NCI-H226 (cell line): ENCODE measurements at places on chromosomes 7 and 10.

DNA sequence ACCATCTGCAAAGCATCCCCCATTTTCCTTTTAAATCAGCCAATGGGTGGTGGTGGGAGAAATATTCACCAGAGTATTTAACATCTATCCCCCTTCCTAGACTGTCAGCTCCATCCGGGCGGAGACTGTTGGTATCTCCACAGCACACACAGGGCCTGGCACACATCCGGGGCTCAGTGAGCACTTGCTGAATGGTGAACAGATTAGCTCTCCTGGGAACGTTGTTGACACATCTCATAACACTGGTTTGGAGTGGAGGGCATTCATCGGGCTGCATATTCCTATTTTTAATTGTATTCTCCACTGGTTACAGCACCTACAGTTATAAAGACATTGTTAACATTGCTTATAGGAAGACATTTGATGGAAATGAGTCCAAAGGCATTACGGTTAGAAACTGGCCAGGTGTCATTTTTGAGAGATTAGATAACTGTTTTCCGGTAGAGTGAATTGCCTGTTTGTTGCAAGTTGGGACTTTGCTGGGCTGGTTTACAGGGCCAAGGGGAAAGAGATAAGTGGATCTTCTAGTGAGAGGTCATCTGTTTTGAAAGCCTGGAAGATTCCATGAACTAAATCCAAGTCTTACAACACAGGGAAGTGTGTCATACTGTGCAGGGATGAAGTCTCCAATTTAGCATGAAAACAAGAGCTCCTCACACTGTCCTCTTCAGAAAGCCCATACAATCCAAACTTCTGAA is 101.8 kb downstream of the EGFR start:
- DNase-seq: peak; percentile 93

- no peak for DNase-seq
Observed at GRCh38 chr10:109957092-109957797, 33.9 kb upstream of the XPNPEP1 start.

DNA sequence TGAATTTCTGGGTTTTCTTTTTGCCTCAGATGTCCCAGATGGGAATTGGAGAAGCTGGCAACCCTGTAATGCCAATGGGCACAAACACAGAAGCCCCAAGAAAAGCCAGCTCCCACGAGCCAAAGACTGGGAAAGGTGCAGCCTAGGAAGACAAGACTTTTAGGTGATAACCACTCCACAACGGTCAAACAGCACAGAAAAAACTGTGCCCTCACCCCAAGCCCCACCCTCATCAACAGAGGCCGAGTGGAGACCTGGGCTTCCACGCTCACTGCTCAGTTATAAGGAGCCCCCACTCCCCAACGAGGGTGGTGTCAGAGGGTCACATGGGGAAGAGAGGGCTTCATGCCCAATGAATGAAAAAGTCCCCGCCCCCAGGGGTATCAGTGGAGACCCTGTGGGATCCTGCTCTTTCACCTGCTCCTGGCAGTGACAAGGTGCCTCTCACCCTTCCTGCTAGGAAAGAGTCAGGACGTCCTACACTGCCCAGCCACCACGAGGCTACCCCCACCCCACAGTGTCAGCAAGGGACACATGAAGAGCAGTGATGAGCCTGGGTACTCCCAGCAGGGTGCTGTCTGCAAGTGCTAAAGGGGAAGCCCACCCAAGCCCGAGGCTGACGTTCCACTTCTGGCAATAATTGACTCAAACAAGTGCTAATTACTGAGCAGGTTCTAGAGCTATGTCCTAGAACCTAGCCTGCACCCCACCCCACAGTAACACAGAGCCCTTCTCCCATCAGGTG is 8.3 kb downstream of the TMEM273 start:
- DNase-seq: no peak

DNA sequence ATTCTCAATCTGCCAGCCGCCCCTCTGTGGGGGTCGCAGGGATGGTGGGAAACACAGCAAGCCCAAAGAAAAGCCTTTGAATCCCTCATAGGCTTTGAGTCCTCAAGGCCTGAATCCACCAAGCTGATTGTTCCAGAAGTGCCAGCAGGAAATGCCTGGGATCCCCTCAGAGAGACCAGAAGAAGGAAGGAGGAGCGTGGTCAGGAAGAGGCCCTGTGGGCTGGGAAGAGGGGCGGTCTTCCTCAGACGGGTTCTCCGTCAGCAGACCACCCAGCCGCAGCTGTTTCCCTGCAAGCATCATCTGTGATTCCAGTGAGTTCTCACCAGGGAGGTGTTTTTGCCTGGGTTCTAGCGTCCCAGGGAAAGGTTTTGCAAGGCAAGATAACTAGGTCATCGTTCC is 190.0 kb upstream of the KLF6 start:
- no peak for DNase-seq

DNA sequence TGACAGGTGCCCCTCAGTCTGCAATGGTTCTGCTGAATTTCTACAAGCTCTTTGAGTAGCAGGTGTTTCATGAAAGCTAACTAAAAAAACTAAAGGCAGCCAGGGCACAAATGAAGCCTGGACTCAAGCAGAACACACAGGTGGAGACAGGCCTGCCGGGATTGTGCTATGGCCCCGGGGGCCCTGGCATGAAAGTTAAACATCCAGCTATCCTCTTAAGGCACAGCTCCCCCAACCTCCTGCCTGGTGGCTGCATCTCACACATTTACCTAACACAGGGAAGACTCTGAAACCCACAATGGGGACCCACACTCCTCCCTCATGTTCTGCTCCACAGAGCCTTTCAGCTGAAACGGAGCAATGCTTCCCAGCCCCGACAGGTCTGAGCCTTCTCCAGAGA is 76.3 kb upstream of the CAMK2B start:
- DNase-seq: no peak

GRCh38 chr10:28684157-28684985 is 7.0 kb downstream of the BAMBI start:
- no peak for DNase-seq

GRCh38 chr10:16441173-16441840 is 4.5 kb downstream of the PTER start:
- DNase-seq: peak; percentile 2

DNA sequence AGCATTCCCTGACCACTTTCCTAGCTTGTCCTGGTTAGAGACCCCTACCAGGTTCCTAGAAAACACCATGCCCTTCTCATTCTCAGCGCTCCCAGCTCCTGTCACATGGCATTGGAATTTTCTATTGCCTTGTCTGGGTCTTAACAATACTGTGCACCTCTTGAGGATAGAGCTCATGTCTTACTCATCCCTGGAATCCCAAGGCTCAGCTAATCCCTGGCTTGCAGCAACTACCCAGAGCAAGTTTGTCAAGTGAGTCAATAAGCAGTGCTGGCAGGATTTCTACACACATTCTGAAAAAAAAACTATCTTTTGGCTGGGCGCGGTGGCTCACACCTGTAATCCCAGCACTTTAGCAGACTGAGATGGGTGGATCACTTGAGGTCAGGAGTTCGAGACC is 11.7 kb upstream of the PRDX3 start:
- peak; percentile 92 for DNase-seq

DNA sequence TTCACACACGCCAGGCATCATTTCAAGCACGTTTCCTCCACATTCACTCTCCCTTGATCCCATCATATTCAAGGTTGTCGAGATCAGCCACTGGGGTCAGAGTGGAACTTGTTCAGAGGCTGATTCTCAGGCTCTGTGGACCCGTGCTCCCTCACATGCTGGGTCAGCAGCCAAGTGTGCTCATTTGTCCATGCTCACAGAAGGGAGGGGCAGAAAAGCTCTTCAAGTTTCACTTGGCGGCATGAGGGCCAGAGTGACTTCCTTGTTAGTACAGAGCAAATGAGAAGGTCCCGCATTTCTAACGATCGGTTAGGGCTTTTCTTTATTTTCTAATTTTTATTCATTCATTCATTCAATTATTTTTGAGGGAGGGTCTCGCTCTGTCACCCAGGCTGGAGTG is 82.2 kb downstream of the EBLN1 start:
- no peak for DNase-seq

DNA sequence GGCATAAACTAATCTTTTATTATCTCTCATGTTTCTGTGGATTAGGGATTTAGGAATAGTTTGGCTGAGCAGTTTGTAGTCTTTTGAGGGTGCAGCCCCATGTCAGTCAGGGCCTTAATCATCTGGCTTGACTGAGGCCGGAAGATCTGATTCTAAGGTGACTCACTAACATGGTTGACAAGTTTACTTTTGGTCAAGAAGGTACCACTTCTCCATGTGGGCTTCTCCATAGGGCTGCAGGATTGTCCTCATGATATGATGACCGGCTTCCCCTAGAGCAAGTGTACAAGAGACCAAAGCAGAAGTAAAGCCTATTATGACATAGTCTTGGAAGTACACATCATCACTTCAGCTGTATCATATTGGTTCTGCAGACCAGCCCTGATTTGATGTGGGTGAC is 45.9 kb upstream of the OIT3 start:
- DNase-seq: no peak

DNA sequence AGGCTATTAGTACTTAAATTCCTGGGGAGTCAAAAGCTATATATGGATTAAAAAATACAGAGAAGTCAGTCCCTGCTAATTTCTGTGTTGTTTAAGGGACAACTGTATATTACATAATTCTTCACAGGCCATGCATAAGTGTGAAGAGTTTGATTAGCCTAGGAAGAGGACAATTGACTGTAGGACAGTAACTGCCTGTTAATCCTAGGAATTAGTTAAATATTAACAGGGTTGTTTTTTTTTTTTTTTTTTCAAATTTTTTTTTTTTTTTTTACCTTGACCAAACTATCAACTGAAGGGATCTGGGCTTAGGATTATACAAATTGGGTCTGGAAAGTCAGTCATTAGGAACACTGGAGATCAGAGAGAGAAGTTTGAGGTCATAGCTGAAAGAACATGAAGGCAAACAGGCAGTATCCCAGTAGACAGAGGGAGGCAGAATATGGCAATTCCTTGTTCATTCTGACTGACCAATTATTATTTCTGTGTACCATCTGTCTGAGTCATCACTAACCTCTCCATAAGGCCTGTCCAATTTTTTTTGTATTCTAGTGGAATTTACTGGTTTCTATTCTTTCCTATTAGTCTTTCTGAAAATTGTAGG is 1139.2 kb downstream of the SORCS1 start:
- DNase-seq: no peak

GRCh38 chr10:96321822-96322221 is 17.6 kb downstream of the DNTT start:
- DNase-seq: no peak

DNA sequence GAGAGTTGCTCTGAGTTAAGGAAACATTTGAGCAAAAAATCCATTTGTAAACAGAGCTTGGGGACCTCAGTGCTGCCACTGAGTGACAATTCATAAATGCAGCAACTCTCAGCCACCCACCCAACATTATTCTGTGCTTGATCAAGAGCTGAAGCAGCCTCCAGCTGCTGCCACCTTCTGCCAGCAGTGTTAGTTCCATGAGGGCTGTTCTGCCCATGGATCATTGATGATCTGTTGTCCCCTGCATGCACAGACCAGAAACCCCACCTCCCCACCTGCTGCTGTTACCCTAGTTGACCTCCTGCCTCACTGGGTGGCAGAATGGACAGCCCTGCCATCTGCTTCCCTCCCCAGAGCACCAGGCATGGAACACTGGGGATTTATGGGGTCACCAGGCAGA is 305.4 kb downstream of the KCNMA1 start:
- DNase-seq: no peak

GRCh38 chr7:121504482-121504881 is 108.4 kb upstream of the FAM3C start:
- peak; percentile 84 for DNase-seq

DNA sequence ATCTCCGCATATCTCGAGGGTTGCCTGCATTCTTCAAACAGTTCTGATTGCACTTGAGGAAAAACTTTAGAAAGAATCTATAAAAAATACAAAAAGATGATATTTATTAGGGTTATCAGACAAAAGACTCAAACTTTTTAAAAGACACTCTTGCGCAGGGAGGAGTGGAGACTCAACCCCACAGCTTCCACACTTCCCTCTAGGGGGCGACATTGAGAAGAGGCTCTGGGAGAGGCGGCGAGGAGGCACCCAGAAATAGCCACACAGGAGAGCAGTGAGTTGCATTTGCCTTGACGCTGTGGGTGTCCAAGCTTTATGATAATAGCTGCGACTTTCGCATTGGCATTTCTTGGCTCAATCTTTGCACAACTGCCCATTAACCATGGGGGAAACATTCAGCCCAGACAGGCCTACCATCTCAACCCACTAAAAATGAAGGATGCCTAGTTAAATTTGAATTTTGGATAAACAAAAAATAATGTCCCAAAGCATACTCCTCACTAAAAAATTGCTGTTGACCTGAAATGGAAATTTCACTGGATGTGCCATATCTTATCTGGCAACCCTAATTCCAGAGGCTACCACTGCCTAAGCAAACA is 86.2 kb downstream of the EBF3 start:
- DNase-seq: no peak

- no peak for DNase-seq
Observed at GRCh38 chr7:1263391-1263951, 30.8 kb downstream of the UNCX start.
